ENCODE measurements at places on chromosomes 2 and 18.

- no peak for DNase-seq
Measured at GRCh38 chr2:25290811-25291495, 50.8 kb downstream of the DNMT3A start.

DNA sequence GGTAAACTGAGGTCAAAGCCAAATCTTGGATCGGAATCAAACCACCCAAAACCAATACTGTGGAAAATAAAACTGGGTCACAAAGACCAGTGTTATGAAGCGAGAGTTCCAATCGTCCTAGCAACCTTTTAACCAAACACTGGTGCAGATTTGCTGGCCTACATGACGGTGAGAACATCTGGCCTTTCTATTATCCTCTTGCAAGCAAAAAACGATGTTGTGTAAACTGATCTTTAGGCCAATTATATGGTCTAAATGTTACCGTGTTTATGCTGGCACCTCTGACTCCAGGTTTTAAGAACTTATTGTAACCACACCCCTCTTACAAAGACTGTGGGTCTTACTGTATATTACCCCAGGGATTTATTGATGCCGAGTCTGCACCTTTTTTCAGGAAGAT is 145.9 kb downstream of the GFPT1 start:
- DNase-seq: no peak

DNA sequence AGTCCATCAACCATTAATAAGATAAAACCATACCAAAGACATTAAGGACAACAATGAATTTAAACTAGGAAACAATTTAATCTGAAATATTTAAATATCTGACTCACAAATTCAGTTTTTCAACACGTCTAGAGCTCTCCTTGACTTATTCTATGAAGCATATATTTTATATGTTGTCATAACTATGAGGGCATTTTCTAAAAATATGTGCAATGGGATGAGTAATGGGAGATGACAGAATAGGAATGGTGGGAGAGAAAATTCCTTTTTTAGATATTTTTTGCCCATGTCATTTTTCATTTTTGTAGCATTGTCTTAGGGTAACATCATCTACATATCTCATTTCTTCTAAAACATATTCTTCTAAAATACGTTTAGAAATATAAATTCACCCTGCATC is 79.2 kb upstream of the CDH2 start:
- DNase-seq: no peak

DNA sequence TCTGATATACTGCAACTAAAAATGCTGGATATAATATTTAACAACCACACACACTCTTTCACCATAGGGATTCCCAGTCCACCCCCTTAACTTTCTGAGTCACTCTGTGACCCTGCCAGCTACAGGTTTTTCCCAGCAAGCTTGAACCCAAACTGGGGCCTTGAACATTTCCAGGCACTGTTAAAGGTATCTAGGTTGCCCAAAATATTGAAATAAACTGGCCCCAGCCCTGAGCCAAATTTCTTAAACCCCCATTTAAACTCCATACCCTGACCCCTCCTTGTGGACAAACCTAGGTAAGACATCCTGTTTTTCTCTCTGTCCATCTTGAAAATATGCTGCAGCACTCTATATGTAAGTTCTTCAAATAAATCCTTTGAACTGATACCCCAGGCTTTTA is 19.7 kb upstream of the DCTN1 start:
- no peak for DNase-seq

- no peak for DNase-seq
Measured at GRCh38 chr2:59566739-59567138, 986.7 kb downstream of the BCL11A start.

DNA sequence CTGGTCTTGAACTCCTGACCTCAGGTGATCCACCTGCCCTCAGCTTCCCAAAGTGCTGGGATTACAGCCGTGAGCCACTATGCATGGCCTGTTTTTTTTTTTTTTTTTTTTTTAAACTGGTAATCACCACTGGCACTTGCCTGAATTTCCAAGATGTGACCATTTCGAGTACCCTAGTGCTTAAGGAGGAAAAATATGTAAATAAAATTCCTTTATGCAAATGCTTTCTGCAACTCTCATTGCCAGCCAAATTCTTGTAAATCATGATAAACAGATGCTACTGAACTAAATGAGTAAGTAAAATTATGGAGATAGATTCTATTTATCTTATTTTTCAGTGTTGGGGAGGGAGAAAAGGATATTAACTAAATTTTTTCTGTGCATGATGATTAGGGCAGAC is 18.6 kb downstream of the CDCA7 start:
- no peak for DNase-seq

GRCh38 chr2:11749646-11750349 is 3.4 kb downstream of the LPIN1 start:
- DNase-seq: no peak

DNA sequence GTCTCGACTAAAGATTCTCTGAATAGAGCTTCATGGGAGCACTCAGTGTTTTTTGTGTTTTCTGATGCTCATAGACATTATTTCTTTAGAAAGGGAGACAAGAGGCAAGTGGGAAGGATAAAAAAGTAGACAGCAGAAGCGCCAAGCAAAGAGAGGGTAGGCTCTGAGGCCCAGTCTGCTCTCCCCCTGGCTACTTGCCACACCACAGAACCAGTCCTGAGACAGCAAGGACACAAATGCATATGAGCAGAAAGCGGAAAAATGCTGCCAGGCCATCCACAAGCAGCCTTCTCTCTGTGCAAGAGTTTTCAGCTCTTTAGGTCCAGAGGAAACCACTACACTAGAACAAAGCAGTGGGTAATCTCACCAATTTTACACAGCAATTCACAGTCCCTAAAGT is 285.4 kb downstream of the ZNF521 start:
- DNase-seq: no peak

- DNase-seq: no peak
Measured at GRCh38 chr2:38416296-38417036, 39.4 kb upstream of the ATL2 start.

GRCh38 chr2:70725505-70725904 is 42.5 kb downstream of the ADD2 start:
- DNase-seq: no peak

DNA sequence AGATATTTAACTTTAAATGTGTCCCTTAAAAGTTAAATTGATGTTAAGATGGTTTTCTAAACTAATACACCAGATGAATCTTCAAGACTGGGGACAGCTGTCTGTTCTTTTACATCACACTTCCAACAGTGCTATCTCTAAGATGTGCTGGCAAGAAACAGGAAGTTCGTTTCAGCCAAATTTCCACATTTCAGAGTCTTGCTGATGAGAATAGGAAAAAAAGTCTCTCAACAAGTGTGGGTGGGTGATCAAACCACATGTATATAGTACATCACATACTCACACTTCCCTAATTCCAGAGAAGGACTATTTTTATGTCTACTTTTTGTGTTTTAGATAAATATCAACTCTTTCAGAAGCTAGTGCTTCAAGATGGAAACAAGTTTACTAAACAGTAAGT is 1712.8 kb upstream of the TMEFF2 start:
- DNase-seq: no peak

DNA sequence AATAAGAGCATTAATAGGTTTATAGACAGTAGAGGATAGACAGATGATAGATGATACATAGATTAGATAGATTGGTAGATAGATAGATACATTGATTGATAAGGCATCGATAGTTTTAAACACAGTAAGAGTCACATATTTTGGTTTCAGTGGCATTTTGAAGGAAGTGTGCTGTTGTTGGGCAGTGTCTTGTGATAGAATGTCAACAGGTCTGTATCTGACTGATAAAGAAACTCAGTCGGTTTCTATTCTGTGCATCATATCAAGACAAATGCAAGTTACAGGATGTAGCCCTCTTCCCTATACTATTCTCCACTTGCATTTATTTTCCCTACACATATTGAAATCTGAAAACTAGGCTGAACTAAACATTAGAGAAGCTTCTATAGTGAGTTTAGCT is 1229.0 kb upstream of the ZEB2 start:
- no peak for DNase-seq

GRCh38 chr18:25346561-25346960 is 5.4 kb downstream of the ZNF521 start:
- no peak for DNase-seq

GRCh38 chr18:46294318-46294717 is 190.1 kb downstream of the HAUS1 start:
- no peak for DNase-seq

- DNase-seq: no peak
Measured at GRCh38 chr18:23207191-23207955, 72.1 kb downstream of the CABLES1 start.

DNA sequence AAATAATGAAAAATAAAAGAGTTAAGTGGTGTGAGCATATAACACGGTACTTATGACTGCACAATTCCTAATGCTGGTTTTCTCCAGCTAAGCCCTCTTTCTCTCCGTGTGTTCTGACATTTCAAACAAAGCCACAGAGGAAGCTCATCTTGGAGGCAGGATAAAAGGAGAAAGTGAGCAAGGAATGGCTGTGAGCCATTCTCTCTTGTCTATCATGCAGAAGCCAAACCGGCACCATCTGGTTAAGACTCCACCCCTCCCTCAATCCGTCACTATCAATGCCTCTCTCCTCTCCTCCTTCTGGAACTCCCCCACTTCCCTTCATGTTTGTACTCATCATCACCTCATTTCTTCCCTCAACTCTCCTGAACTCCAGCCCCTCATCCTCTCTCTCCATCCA is 210.4 kb downstream of the TMEM163 start:
- DNase-seq: no peak

GRCh38 chr2:173136067-173136466 is 60.4 kb downstream of the MAP3K20 start:
- no peak for DNase-seq

- DNase-seq: no peak
Measured at GRCh38 chr2:240139666-240140393, 628 bp downstream of the OTOS start.

GRCh38 chr2:11405599-11406266 is 60.2 kb downstream of the E2F6 start:
- DNase-seq: no peak

GRCh38 chr18:60146220-60146960 is 226.2 kb downstream of the MC4R start:
- DNase-seq: no peak

DNA sequence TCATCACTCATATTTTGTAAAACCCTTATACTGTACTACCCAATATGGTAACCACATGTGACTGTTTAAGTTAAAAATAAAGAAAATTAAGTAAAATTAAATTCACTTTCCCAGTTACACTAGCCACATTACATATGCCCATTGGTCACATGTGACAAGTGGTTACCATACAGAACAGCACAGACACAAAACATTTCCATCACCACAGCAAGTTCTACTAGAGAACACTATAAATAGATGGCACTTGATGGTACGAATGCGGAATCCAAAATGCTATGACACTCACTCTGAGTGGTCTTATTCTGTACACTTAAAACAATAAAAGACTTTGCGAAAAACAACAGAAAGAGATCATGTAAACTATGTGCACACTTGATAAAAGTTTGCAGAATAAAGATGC is 202.2 kb downstream of the PDE1A start:
- no peak for DNase-seq

DNA sequence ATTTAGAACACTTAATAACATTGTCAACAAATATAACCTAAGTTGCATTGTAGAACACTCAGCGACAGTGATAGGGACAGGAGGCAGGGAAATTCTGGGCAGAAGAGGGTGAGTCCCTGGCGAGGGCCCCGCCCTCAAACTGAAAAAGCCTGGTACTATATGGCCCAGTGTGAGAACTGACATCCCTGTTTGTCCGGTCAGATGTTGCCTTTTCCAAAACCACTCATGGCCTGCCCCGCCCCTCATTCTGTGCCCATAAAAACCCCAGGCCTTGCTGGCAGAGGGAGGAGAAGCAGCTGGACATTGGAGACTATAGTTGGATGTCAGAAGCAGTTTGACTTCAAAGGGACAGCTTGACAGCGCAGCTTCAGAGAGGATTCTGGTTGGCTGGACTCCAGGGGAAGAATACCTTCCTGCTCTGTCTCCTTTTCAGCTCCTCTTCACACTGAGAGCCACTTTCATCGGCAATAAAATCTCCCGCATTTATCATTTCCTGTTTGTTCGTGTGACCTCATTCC is 47.0 kb downstream of the FAM117B start:
- no peak for DNase-seq

GRCh38 chr2:177893880-177894279 is 178.7 kb downstream of the PDE11A start:
- DNase-seq: no peak

GRCh38 chr2:20917719-20918572 is 95.0 kb upstream of the LDAH start:
- DNase-seq: no peak

GRCh38 chr18:31606265-31606664 is 14.6 kb downstream of the TTR start:
- DNase-seq: no peak

GRCh38 chr2:168852481-168852880 is 37.7 kb downstream of the SPC25 start:
- no peak for DNase-seq

DNA sequence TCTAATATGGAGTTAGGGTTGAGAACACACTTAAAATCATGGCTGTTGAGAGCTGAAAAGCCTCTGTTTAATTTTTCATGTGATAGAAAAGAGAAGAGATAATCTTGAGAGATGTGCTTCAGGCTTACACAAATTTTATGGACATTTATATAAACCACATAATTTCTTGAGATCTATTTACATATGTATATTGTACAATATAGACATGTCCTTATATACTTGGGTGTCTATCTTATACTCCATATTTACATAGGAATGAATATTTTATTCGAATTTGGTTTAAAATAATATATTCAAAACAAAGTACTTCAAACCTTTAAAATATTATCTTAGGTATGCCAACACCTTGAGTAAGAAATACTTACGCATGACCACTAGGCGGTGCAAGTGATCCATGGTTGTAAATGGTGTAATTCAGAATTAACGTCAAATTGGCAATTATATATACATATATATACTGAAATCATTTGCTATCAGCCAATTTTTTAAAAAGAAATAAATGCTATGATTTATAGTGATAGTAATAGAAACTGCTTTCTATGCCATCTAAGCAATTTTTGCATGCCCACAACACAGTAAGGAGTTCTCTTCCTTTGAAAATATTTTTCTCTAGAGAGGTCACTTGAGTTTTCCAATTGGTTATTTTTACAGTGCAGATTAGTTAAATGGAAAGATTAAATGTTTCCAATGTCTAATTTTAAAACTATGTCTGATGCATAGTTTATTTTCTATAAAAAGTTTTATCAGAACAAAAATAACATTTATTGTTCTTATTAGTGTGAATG is 37.6 kb upstream of the SPAG16 start:
- peak; percentile 53 for DNase-seq

- DNase-seq: no peak
Measured at GRCh38 chr18:57438743-57439608, 3.8 kb downstream of the ONECUT2 start.

- no peak for DNase-seq
Measured at GRCh38 chr2:234678711-234679110, 181.8 kb upstream of the ARL4C start.
